ENCODE measurements at places on chromosomes 12 and 14. TPM values are rescaled to one million over a fixed set of nuclear protein-coding genes. Genes with fewer than 3 reads are reported as not detected.

The RFC5 gene
- 3.9 TPM for total RNA-seq

The WASHC3 gene
- 35.7 TPM for total RNA-seq

The TRPV4 gene
- 0.31 TPM for total RNA-seq

The MGST1 gene
- 52.9 TPM for total RNA-seq

The SERPINA12 gene
- total RNA-seq = not detected

The CLEC14A gene
- total RNA-seq = 31.3 TPM

The TMEM121 gene
- 2.3 TPM for total RNA-seq

The RASSF9 gene
- total RNA-seq = 5.8 TPM

The EFS gene
- 3.4 TPM for total RNA-seq

The LRTM2 gene
- total RNA-seq = not detected

GRCh38 chr12:72832024-72832423 is 559.9 kb downstream of the TRHDE start:
- no peak for DNase-seq

GRCh38 chr14:81449114-81449513 is 49.0 kb upstream of the STON2 start:
- peak; percentile 45 for DNase-seq

- DNase-seq = no peak
Observed at GRCh38 chr14:72894623-72895378, 900 bp upstream of the DPF3 start.

DNA sequence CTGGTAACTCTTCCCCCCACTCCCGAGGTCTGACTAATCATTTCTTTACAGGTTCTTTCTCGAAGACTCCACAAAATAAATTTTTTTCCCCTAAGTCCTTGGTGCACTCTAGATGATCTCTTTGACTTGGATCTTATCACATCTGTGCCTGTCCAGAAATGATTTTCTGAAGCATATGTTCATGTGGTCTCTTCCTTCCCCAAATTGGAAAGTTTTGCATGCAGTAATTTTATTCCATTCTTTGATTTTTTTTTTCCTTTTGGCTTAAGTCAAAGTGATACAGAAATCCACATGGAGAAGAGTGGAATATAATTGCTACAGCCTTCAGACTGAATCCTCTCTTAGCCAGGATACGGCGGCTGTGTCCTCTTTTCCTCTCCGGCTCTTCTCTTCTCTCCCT is 213.3 kb downstream of the BMP4 start:
- no peak for DNase-seq

DNA sequence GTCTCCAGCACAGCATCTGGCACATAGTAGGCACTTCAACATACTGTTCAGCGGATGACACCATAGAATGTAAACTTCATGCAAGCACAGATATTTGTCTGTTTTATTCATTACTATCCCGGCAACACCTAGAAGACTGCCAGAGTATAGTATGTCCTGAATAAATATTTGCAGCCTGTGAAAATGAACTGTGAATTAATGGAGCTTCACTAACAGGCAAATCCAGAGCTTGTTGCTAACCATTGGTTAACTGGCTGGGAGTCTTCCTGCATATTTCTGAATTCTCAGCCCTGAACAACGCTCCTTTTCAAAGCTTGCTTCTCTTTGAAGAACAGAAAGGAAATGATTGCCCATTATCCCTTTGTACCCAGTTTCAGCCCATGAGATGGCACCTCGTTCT is 243.3 kb upstream of the CRY1 start:
- DNase-seq = no peak

- DNase-seq = no peak
Observed at GRCh38 chr14:104652386-104652785, 37.0 kb upstream of the INF2 start.

- DNase-seq = peak; percentile 42
Observed at GRCh38 chr14:71932229-71932981, at the start of gene RGS6. Gene RGS6 (plus strand): TSS chr14:71932429.

DNA sequence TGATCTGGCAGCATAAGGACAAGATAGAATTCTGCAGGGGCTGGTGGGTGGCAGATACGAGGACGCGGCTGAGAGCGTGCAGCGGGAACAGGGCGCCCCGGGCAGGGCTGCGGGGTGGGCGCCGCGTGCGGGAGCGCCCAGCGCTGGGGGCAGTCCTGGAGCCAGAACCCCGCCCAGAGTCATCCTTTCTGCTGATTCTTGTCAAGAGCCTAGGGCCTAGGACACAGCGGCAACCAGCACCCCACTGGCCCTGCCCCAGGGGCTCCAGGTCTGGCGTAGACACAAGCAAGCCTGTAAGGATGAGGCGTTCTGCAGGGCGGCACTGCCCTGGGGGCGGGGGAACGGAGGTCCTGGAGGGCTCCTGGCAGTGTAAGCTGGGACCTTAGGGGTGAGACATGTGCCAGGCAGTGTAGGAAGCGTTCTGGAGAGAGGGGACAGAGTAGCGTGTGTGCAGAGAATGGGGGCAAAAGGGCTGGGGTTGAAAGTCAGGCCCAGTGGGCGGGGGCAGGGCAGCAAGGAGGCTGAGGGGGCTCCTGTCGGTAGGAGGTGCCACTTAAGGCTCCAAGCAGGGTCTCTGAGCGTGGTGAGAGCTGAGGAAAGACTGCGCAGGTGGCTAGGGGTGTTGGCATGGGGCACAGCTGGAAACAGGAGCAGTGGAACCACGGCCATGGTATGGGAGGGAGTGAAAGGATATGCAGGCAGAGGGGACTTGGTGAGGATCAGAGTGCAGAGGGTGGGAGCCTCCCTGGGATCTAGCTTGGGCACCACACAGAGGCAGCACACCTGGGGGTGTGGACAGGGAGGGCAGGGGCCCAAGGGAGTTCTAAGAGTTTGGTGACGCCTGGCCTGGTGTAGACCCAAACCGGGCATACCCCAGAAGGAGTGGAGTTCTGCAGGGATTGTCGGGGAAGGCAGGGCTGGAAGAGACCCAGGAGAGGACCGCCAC is 845 bp upstream of the AHNAK2 start:
- peak; percentile 52 for DNase-seq

DNA sequence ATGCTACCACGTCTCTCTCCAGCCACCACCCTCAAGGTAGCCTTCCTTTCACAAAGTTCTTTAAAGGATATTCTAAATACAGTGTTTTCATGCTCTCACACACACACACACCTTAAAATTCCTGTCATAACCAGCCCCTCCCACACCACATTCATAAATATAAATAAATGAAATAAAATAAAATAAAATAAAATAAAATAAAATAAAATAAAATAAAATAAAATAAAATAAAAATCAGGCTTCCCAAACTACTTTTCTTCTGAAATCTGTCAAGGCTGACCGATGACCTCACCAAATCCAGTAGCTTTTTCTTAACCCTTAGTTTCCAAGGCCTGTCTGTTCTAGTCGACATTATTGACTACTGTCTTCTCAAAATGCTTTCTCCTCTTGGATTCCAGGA is 378.4 kb downstream of the SEC23A start:
- DNase-seq = no peak

GRCh38 chr12:50087995-50088394 is 2.9 kb downstream of the SMARCD1 start:
- no peak for DNase-seq

DNA sequence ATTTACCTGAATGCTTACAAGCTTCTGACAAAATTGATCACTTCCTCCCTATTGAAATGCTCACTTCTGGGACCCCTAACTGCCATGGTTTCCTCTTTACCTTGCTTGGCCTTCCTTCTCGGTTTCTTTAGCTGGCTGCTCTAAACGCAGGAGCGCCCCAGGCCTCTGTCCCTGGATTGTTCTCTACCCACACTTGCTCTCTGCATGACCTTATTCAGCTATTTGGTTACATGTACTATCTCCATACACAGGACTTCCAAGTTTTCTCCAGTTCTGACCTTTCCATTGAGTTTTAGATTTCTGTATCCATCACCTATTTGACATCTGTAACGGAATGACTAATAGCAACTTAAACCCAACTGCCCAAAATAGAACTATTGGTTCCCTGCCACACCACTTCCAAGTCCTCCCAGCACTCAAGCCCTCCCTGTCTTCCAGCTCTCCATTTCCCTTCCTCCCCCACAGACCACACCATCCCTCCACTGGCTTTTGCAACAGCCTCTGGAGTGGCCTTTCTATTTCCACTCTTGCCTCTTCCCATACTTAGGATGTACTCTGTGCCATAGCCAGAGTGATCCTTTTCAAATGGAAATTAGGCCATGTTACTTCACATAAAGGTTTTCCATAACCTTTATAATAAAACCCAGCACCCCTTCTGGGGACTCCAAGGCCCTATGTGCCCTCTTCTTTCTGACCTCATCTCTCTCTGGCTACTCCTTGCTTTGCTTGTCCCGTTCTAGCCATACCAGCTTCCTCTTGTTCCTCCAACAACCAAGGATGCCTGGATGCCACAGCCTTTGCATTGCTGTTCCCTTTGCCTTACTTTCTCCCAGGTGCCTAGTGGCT is 202.2 kb downstream of the AEBP2 start:
- no peak for DNase-seq

- no peak for DNase-seq
Observed at GRCh38 chr12:62697893-62698292, 231.3 kb downstream of the MON2 start.

GRCh38 chr14:23202001-23202400 is 18.5 kb upstream of the SLC7A8 start:
- no peak for DNase-seq

- DNase-seq = no peak
Observed at GRCh38 chr12:91056488-91056887, 1.3 kb downstream of the KERA start.

GRCh38 chr14:34662561-34663088 is 32.7 kb upstream of the SNX6 start:
- no peak for DNase-seq

DNA sequence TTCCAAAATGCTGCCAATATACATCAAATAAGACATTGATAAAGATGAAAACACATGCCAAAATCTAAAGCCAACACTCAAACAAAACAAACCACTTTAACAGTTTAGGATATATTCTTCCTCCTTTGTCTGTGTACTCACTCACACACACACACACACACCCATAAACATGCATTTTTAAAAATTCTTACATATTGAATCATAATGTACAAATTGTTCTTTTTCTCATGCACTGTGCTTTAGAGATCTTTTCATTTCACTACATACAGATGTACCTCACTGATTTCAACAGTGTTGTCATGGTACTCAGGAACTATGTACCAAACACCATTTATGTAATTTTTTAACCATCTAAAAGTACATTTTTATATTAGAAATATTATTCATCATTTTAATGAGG is 9.5 kb upstream of the RERG start:
- no peak for DNase-seq

GRCh38 chr12:130336723-130337487 is 782 bp upstream of the PIWIL1 start:
- DNase-seq = no peak

DNA sequence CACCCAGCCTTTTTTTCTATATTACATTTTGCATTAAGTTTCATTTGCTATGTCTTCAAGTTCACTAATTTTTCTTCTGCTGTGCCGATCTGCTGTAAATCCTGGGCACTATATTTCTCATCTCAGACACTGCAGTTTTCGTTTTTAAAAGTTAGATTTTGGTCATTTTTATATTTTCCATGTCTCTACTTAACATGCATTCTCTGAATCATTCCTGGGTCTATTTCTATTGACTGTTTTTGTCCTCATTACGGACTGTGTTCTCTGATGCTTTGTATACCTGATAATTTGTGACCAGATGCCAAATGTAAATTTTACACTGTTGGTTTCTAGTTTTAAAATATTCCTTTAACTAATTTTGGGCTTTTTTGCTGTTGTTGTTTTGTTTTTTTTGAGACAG is 64.5 kb downstream of the R3HDM2 start:
- no peak for DNase-seq

DNA sequence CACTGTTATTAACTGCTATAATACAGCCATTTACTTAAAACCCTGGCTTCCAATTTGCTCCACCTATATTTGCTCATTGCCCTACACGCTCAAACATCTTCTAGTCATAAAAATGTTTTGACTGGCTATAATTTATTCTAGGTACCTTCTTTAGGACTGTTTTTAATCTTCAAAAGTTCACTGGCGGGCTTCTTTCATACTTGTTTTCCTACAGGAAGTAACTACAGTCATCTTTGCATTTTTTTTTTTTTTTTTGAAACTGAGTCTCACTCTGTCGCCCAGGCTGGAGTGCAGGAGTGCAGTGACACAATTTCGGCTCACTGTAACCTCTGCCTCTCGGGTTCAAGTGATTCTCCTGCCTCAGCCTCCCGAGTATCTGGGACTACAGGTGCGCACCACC is 32.5 kb downstream of the MPHOSPH9 start:
- no peak for DNase-seq

DNA sequence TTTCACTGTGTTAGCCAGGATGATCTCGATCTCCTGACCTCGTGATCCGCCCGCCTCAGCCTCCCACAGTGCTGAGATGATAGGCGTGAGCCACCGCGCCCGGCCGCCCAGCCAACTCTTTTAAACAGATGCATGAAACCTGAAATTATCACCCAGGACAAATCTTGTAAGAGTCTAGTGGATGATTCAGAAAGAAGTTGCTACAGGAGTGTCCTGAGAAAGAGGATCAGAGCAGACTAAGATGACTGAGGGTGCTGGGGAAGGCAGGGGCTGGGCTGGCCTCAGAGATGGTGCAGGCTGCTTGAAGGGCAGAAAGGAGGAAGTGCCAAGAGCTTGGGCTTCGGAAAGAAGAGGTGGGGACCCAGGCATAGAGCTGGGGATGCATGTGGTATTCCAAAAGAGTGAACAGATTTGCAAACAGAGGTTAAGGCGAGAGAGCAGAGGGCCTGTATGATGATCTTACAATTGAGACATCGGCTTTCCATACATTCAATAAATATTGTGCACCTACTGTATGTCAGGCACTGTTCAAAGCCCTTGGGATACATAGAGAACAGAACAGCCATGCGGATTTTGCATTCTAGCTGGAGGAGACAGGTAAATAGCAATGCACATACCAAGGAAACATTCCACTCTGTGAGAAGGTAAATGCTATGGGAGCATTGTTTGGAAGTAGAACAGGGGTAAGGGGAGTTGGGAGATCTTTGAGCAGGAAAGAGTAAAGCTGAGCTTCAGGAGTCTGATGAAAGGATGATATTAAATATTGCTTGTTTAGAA is 7.4 kb upstream of the CD9 start:
- no peak for DNase-seq

DNA sequence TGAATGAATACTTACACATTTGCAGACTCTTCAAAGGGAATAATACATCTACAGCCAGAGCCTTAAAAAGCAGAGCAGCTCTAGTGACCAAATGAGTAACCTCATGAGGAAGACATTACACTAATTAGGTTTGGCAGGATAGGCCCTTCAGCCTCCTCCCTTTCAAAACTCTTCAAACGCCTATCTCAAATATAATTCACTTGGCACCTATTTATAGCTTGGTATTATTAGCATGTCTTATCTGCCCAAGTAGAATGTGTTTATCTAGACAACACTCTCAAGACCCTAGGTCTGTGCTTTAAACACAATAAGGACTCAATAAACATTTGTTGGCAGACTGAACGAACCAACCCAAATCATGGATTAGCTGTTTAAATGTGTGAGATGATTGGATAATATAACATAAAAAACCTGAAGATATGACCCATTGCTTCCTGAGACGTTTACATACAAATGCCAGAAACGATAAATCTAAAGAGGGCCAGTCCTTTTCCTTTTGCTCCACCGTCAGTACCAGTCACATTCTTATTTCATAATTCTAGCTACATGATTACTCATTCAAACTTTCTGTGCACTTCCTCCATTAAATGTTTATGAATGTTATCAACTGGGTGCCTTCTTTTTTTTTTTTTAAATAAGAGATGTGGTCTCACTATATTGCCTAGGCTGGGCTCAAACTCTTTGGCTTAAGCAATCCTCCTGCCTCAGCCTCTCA is 123.3 kb downstream of the CEP83 start:
- DNase-seq = no peak

- DNase-seq = no peak
Observed at GRCh38 chr12:46386360-46386867, 13.8 kb upstream of the SLC38A2 start.

Data from heart left ventricle (tissue), 16 donors.